ENCODE measurements at places on chromosomes 6 and 20.

DNA sequence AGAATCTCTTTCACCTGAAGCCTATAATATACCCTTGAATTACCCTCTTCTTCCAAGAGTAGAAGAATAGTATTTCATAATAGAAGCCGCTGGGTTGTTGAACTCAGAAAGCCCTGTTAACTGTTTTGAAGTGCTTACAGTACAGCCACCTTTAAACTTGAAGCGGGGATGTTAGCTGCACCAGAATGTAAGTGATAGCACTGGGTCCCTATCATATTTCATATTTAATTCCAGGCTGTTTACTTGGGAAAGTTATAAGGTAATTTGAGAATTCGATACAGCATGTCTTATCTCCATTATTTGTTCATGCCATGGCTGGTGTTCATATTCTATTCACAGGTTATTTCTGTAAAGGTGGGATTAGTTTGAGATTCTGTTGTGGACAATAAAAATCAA is 63.5 kb upstream of the VSTM2L start:
- DNase-seq = no peak

- DNase-seq = no peak
Measured at GRCh38 chr20:40961686-40962640, 66.7 kb upstream of the TOP1 start.

GRCh38 chr6:118709859-118710350 is 58.5 kb upstream of the CEP85L start:
- no peak for DNase-seq

GRCh38 chr20:1467082-1467354 is 369 bp upstream of the NSFL1C start:
- no peak for DNase-seq

DNA sequence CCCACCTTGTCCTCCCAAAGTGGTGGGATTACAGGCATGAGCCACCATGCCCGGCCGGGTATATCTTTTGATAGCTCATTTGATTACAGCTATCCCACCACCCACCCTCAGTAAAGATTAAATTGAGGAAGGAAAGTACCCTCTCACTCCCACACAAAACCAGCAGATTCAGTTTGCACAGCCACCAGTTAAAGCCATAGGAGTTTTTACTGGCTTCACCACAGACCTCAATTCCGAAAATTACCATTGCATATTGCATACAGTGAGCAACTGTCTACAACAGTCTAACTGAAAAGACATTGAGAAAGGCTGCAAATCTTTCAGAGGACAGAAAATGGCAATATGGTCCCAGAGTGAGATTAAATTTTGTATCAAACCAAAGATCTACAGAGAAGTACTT is 34.9 kb downstream of the ESF1 start:
- DNase-seq = no peak

GRCh38 chr20:18412221-18412901 is 54.5 kb downstream of the DZANK1 start:
- DNase-seq = no peak

DNA sequence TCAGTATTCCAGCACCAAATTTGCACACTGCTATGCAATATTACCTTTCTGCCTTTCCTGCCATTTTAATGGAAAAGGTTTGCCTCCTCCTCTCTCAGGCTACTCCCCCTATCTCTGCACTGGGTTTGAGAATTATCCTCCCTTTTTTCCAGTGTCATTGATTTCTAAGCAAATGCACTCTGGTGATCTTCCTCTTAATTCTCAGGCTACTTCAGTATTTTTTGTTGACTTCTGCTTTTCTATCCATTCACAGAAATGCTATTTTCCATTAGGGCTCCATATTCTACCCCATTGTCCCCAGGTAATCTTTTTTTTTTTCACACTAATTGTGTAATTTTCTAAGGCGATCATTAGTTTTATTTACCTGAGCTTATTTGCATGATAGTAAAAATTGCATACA is 144.0 kb downstream of the GJA1 start:
- DNase-seq = no peak

- DNase-seq = no peak
Measured at GRCh38 chr6:110613356-110613755, 136.9 kb upstream of the SLC22A16 start.

GRCh38 chr6:40543146-40543545 is 44.0 kb downstream of the LRFN2 start:
- DNase-seq = no peak

GRCh38 chr6:139925894-139926641 is 551.6 kb upstream of the CITED2 start:
- DNase-seq = no peak

DNA sequence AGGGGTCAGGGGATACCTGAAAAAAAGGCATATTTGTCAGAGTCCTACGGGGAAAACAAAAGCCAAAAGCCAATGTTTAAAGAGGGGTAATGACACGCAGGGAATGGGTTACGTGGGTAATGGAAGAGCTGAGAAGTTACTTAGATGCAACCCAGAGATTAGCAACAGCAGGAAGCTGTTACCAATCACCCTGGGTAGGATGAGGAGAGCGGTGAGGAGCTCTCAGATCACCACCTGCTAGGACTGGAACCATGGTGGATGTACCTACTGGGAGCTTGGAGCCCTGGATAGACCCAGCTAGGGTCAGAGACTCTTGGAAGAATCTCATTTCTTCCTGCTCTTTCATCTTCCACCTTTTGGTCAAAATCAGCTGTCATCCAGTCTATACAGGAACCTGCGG is 51.2 kb upstream of the RNF24 start:
- no peak for DNase-seq

DNA sequence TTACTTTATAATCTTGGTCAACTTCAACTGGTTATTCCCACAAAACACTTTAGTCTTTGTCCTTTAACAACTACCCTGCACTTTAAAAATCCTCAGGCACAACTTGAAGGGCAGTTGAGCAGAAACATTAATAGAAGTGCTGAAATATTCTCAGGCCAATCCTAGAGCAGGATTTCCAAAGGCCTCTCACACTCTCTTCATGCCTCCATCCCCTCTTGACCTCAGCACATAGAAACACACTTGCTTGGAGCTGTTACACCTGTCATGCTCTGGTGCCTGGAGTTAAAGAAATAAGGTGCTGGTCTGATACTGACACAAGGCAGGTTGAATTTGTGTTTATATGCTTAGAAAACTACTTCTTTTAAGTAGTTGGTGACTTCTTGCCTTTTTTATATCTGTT is 618.8 kb upstream of the POU3F2 start:
- no peak for DNase-seq

- DNase-seq = no peak
Measured at GRCh38 chr20:30284281-30284905, 973.1 kb upstream of the DEFB115 start.

- DNase-seq = no peak
Measured at GRCh38 chr6:6900569-6901204, 207.1 kb upstream of the RREB1 start.

GRCh38 chr6:166448432-166448831 is 65.7 kb upstream of the MPC1 start:
- DNase-seq = no peak

DNA sequence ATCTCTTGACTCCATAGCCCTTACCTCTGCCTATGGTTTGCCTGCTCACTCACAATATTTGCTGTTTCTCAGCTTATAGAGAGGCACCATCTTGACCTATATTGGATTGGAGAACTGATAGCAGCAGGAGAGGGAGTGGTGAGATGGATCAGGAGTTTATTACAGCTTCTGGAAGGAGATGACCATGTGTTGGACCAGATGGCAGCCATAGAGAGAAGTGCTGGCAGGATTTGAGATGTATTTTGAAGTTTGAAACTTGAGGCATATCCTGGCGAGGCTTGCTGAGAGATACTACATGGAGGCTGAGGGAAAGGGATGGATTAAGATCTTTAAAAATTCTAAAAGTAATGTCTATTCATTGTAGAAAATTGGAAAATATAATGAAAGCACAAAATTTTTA is 198.0 kb upstream of the ZFP64 start:
- no peak for DNase-seq

DNA sequence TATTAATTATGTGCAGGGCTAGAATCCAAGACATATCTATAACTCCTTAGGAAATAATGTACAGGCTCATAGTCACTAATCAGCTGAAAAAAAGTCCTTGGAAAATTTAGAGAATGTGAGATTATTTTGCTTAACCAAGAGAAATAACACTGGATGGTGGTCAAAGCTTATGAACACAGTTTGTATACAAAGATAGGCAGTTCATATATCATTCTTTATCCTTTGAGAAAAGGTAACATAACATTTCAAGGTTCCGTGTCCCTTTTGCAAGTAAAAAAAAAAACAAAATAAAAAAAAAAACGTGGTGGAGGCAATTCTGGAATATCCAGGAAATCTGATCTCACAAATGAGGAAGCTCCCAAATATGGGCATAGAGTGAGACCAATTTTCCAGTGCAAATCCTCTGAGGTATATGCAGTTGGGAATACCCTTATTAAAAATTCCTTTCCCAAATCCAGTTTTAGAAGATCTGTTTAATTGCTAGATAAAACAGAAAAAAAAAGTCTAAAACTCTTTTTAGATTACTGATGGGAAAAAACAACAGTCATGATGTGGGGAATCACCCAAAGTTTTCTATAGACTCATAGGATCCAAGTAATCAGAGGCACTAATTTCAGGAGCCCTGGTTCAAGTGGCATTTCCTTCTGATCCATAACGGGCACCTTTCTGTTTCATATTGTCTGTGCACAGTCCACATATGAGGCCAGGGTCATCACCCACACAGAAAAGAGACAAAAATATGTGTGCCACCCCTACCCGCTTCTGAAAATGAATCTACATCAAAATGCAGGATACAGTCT is 17.7 kb upstream of the TNFAIP3 start:
- no peak for DNase-seq

GRCh38 chr6:118537574-118537973 is 10.5 kb upstream of the PLN start:
- no peak for DNase-seq

DNA sequence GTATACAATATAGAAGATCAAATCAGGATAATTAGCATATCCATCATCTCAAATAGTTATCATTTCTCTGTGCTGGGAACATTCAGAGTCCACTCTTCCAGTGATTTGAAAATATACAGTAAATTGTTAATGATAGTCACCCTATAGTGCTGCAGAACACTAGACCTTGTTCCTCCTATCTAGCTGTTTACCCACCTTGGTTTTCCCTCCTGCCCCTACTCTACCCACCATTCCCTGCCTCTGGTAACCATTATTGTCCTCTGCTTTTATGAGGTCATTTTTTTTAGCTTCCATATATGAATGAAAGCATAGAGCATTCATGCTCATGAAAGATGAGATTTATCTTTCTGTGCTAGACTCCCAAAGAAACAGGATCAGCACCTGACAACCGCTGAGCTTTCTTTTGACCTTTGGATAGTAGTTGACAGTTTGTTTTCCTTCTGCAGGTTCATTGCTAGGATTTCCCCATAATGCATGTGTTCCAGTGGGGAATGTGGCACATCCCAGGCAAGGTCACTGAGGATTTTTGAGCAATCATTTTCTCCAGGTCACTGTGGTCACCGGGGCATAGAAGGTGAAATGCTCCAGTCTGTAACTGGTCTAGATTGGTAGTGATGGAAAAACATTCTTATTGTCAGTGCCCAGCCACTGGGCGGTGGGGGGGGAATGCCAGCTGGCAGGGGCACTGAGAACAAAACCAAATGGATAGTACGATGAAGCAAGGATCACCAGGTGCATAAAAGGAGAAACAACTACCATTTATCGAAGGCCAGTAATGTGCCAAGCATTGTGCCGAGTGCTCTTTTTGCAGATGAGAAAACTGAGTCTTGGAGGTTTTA is 33.6 kb upstream of the BCAS1 start:
- DNase-seq = no peak

DNA sequence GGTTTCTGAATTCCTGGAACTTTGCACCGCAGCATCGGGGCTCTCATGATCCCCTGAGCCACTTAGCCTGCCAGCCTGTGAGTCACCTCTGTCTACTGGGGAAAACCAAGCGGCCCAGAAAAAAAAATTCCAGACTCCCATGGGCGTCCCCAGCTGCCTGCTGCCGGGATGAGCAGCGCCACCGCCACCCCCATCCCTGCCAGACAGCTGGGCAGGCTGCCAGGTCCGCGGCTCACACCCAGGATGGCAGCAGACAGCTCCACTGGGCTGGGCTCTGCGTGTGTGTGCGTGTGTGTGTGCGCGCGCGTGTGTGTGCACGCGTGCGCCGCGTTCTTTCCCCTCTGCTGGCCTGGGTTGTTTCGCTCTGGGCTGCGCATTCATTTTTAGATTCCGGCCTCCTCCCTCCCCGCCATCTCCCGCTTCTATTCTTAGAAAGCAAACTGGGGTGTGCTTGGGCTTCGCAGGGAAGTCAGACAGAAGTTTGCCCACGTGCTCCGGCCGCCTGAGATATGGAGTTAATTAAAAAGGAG is 38.9 kb upstream of the PMEPA1 start:
- DNase-seq = no peak

- no peak for DNase-seq
Measured at GRCh38 chr20:18683839-18684238, 96.0 kb downstream of the DTD1 start.

- DNase-seq = no peak
Measured at GRCh38 chr6:1679031-1679687, 69.4 kb downstream of the FOXC1 start.

DNA sequence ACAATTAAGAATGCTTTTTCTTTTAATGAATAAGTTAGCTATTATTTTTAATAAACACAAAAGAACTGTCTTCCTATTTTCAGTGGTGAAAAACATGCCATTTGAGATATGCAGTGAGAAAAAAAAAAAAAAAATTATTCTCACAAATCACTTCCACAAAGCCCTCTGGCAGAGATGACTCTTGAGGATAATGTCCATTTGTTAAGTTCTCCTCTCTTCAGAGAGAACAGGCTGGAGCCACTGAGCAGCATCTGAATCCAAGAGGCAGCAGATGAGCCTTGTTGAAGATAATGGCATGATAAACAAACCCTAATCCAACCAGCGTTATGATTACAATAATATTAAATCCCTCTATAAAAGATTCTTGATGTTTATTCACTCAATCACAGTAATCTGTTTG is 105.0 kb downstream of the PTPRK start:
- no peak for DNase-seq

GRCh38 chr6:744666-745353 is 51.9 kb upstream of the EXOC2 start:
- DNase-seq = no peak

DNA sequence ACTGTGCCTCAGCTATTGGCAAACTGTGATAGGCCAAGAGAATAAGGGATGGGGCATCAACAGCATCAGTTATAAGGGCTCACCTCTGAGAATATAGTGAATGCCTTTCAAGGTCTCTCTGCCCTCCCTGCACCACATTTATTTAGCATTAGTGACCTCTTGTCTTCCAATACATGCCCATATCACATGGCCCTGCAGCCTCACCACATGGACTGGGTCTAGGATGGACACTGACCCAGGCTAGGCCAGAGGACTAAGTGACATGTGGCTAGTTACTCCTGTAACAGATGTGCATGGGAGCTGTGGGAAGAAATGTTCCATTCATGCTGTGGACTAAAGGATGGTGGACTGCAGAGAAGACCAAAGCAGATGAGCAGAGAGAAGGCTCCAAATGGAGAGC is 3.2 kb upstream of the BTN2A2 start:
- DNase-seq = no peak

GRCh38 chr6:105917038-105917695 is 169.0 kb upstream of the PRDM1 start:
- no peak for DNase-seq
